ENCODE measurements at places on chromosomes 5 and 9.

DNA sequence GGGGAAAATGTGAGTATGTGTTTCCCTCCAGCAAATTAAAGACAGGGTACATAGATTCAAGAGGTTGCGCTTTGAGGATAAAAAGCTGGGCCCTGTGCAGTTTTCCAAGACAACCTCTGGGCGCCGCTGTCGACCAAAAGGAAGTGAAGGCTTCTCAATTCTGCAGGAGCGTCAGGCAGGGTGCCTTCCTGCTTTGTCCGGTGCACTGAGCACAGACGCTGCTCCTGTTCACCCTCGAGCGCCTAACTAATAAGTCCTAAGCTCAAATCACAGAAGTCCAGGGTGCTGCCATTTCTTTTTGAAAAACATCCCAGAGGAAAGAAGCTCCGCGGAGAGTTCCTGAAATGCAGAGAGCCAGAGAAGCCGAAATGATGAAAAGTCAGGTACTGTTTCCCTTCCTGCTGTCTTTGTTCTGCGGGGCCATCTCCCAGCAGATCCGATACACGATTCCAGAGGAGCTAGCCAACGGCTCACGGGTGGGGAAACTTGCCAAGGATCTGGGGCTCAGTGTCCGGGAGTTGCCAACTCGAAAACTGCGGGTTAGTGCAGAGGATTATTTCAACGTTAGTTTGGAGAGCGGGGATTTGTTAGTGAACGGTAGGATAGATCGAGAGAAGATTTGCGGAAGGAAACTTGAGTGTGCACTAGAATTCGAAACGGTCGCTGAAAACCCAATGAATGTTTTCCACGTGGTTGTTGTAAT, at the start of gene PCDHGB1:
TSS of gene PCDHGB1 (plus strand) at position 183 of the 703 bp plus-strand sequence. CDS start at position 345, 162 bp downstream.
- peak; percentile 59 for DNase-seq

- DNase-seq = no peak
Measured at GRCh38 chr9:78490231-78490630, 193.3 kb downstream of the PSAT1 start.

- DNase-seq = peak; percentile 64
Measured at GRCh38 chr9:125732562-125732961, 14.6 kb upstream of the PBX3 start.

- DNase-seq = no peak
Measured at GRCh38 chr5:136808756-136809155, 443.4 kb upstream of the TRPC7 start.

DNA sequence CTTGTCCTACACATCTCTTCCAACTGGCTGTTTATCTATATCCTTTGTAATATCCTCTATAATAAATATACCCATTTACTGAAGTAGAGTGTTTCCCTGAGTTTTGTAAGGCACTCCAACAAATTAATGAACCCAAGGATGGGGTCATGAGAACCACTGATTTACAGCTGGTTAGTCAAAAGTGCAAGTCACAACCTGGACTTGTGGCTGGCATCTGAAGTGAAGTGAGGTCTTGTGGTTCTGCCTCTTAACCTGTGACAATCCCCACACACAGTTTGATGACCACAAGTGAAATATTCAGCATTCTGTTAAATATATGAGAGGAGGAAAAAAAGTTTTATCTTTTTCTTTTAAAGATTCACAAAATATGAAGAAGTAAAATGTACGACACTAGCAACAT, 126.1 kb downstream of the NR2F1-AS1 start:
- no peak for DNase-seq

DNA sequence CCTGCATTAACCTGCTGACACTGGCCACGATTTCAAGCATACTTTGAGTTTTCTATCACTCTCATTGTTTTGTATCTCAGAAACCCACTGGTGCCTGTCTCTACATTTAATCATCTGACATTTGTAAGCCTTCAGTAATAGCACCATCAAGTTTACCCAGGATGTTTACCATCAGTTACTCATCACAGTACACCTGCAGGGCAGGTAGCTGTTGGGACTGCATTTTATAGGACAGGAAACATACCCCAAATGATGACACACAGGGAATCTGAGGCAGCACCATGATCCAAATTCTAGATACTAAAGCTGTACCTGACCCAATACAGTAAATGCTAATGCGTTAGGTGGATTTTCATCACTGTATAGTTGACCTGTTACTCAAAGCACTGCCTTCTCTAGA, 114.2 kb downstream of the FEM1C start:
- no peak for DNase-seq

- no peak for DNase-seq
Measured at GRCh38 chr9:94222870-94223269, 36.2 kb upstream of the ZNF169 start.

GRCh38 chr9:33157960-33158842, 8.9 kb downstream of the B4GALT1 start:
- no peak for DNase-seq

- no peak for DNase-seq
Measured at GRCh38 chr9:71697882-71698281, 70.4 kb downstream of the CEMIP2 start.

GRCh38 chr9:69020301-69021145, 6.6 kb upstream of the PRKACG start:
- no peak for DNase-seq

- DNase-seq = no peak
Measured at GRCh38 chr5:175384724-175385552, 59.0 kb downstream of the DRD1 start.

Measured in ecto neural progenitor cell (in vitro differentiated cells).